Hematopoietic multipotent progenitor cell treated with erythropoietin and hydrocortisone succinate and interleukin-3 and kit ligand, for 6 days (in vitro differentiated cells): ENCODE measurements at places on chromosomes 12 and 14.

GRCh38 chr12:29032446-29032845, 116.6 kb upstream of the FAR2 start:
- DNase-seq = no peak

- no peak for DNase-seq
Measured at GRCh38 chr12:32995623-32996022, 99.0 kb upstream of the PKP2 start.

GRCh38 chr12:50043308-50043707, 14.1 kb upstream of the ASIC1 start:
- no peak for DNase-seq

DNA sequence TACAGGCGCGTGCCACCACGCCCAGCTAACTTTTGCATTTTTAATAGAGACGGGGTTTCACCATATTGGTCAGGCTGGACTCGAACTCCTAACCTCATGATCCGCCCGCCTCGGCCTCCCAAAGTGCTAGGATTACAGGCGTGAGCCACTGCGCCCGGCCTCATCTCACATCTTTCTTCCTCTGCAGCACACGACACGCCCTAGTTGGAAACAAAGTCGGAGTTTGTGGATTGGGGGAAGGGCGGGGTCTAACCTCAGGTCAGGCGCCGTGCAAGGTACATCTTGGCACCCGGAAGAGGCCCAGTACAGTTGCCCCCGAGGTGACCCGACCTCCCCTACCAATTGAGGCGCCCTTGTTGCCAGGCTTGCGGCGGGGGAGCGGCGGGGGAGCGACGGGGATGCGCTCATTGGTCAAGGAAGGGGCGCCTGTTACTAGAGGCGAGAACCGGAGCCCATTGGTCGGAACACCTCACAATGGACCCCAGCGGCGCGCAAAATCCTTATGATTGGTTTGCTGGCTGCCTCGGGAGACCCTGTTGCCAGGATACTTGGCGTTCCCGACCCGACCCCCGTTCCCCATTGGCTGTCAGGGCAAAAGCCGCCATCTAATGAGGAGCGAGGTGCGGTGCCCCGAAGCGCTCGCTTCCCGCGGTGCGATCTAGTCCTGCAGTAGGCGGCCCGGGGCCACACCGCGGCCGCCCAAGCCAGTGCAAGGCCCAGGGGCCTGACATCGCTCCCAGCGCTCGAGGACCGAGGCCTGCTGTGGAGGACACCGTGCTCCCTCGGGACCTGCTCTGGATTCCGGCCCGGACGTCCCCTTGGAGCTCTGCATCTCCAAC, at the start of gene REC8:
TSS of gene REC8 (plus strand) at position 659 of the 839 bp plus-strand sequence. CDS start 473 bp downstream, outside the sequence.
- DNase-seq = peak; percentile 98

DNA sequence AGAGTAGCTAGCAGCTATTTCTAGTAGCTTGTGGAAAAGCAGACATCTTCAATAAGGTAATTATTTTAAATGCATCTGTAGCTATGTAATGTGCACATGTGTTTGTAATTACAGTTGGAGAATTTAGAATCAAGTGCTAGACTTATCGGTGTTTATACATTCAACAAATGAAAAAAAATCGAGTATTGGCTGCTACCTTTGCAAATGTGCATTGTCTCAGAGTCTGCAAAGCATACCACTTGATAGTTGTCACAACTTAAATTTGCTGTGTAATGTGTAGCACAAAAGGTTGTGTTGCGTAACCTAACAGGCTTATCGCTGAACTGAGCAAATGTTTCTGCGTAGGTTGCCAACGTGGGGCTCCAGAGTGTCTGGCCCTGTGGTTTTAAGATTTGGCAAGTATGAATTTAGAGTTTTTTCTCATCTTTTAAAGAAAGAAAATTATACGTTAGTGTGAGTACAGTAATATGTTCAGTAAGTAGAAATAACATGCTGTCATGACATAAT, 44.3 kb downstream of the TMTC2 start:
- peak; percentile 6 for DNase-seq
